ENCODE measurements at places on chromosomes 2 and 18.

- DNase-seq, result no peak
These were observed 87.3 kb upstream of the OTOS start for GRCh38 chr2:240227538-240228428.

DNA sequence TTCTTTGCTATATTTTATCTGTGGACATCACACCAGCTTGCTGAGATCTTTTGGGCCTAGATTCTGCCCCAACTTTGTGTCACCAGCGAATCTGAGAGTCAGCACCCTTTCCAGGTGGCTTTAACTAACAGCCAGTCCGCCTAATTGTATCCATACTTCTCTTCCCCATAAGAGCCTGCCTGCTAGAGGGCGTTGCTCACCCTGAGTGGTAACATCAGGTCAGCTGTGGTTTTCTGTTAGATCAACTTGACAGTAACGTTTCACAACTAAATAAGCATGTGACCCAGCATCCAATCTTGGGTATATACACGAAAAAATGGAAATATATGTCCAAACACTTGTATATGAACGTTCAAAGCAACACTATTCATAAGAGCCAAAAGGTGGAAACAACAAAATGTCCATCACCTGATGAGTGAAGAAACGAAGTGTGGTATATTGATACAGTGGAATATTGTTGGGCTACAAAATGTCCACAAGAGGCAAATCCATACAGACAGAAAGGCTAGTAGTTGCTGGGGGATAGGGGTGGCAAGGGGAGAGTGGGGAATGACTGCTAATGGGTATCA, 24.9 kb downstream of the EFHD1 start:
- no peak for DNase-seq

GRCh38 chr2:112893752-112894151, 17.2 kb upstream of the IL37 start:
- no peak for DNase-seq

- no peak for DNase-seq
These were observed 110.0 kb downstream of the MYCN start for GRCh38 chr2:16050261-16050907.

DNA sequence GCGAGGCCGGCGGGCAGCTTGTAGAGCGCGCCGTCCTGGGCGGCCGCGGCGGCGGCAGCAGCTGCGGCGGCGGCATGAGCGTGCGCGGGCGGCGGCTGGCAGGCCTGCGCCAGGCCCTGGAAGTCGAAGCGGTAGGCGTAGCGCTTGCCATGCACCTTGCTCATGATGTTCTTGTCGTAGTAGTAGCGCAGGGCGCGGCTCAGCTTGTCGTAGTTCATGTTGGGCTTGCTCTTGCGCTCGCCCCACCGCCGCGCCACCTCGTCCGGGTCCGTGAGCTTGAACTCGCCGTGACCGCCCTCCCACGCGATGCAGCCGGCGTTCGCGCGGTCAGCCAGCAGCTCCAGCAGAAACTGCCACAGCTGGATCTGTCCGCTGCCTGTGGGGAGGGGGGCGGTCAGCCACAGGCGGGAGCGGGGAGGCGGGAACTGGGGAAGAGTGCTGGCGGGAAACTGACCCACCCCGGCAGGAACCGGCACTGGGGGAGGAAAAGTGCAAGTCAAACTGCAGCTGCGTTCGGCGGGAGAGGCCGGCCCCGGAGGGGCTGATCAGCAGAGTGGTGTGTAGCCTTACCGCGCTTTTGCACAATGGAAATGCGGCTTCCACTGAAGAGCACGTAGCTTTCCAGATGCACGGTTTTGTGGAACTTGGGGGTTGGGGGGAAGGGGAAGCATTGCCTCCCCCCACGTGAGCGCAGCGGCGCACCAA, 3.0 kb downstream of the FEV start:
- DNase-seq, result no peak

- DNase-seq, result no peak
These were observed 31.9 kb downstream of the ASB1 start for GRCh38 chr2:238458651-238459050.

Data from stimulated activated CD8-positive, alpha-beta memory T cell treated with anti-CD3 and anti-CD28 coated beads, Interleukin-15, amount 100 ng/mL, for 48 hours (primary cell).